Omental fat pad (tissue), 4 donors: ENCODE measurements at places on chromosomes 2 and 18. TPM values are rescaled to one million over a fixed set of nuclear protein-coding genes. Genes with fewer than 3 reads are reported as not detected.

ANKAR gene
- 9.5 TPM for total RNA-seq

GPBAR1 gene
- total RNA-seq, result 44.3 TPM

AQP12B gene
- total RNA-seq, result not detected

FAM168B gene
- 137 TPM for total RNA-seq

OR6B2 gene
- not detected for total RNA-seq

SIX2 gene
- total RNA-seq, result 3.6 TPM

CFC1 gene
- total RNA-seq, result not detected

NPHP1 gene
- 7.4 TPM for total RNA-seq

CNDP1 gene
- total RNA-seq, result not detected
